Chondrocyte (in vitro differentiated cells): ENCODE measurements at places on chromosomes 13 and 19. TPM values are rescaled to one million over a fixed set of nuclear protein-coding genes. Genes with fewer than 3 reads are reported as not detected.

DNA sequence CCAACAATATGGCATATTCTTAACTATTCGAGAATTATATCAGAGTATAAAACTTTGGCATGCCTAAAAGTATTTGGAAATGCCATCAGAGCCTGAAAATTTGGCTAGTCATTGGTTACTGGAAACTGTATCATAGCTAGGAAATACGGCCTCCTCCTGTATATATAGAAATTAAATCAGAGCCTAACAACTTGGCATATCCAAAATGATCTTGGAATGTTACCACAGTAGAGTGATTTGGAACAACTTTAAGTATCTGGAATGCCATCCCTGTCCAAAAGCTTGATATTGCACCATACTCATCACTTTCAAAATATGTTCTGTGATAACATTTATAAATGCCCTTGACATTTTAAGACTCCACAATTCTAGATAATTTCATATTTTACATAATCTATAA is 335.8 kb downstream of the SLITRK1 start:
- no peak for DNase-seq

GRCh38 chr13:49569993-49570689 is 15.2 kb downstream of the RCBTB1 start:
- DNase-seq: no peak

DNA sequence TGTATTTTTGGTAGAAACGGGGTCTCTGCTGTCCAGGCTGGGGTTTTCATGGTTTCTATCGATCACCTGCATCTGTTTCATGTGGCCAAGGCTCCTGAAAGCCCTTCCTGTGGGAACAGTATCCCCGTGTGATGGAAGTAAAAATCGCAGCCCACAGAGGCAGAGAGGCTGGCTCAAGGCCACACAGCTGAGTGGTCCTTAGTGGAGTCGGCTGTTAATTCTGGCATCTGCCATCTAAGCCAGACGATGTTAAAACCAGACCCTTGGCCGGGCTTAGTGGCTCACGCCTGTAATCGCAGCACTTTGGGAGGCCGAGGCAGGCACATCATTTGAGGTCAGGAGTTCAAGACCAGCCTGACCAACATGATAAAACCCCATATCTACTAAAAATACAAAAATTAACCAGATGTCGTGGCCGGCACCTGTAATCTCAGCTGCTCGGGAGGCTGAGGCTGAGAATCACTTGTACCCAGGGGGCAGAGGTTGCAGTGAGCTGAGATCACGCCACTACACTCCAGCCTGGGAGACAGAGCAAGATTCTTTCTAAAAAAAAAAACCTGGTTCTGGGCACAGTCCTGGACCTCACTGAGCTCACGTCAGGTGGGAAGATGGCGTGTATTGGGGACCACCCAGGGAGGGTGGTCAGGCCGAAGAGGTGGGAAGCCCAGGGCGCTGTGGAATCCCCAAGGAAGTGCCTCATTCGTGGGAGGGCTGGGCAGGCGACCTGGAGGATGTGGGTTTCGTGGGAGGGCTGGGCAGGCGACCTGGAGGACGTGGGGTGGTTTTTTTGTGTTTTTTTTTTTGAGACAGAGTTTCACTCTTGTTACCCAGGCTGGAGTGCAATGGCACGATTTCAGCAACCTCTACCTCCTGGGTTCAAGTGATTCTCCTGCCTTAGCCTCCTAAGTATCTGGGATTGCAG is 18.5 kb upstream of the MISP start:
- no peak for DNase-seq

Gene A1BG
- total RNA-seq: 49.7 to 53.8 TPM (median 50.2 TPM) in 3 replicates

DNA sequence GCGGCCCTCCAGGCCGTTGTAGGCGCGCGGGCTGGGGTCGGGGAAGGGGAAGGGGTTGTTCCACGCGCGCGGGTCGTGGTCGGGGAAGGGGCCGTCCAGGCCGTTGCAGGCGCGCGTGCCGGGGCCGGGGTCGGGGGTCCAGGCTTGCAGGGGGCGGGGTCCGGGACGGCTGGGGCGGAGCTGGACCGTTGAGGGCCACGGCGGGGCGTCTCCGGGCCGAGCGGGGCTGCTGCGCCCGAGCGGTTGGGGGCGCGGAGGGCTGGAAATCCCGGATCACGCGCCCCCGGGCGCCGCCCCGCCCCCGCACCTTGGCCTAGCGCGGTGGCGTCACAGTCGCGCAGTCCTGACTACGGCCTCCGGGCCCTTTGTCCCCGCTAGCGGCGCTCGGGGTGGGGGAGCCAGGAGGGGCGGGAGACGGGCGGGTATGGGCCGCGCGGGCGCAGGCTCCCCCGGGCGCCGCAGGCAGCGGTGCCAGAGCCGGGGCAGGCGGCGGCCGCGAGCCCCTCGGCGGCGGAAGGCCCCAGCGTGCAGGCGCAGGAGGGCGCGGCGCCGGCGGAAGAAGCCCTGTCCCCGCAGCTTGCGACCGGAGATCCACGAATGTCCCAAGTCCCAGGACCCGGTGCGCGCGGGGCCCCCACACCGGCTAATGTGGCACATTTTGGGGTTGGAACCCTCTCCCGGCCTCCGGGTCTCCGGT is 665 bp downstream of the GPX4 start:
- no peak for DNase-seq

- no peak for DNase-seq
These were observed 1.4 kb downstream of the RNF126 start for GRCh38 chr19:661427-662196.

- DNase-seq: no peak
These were observed 463.5 kb downstream of the GPC6 start for GRCh38 chr13:93690139-93690538.

Gene ZNF563
- 1.2 to 2.5 TPM (median 2.5 TPM) in 3 replicates for total RNA-seq

Gene MISP3
- 1.00 to 3.7 TPM (median 2.0 TPM) in 3 replicates for total RNA-seq

DNA sequence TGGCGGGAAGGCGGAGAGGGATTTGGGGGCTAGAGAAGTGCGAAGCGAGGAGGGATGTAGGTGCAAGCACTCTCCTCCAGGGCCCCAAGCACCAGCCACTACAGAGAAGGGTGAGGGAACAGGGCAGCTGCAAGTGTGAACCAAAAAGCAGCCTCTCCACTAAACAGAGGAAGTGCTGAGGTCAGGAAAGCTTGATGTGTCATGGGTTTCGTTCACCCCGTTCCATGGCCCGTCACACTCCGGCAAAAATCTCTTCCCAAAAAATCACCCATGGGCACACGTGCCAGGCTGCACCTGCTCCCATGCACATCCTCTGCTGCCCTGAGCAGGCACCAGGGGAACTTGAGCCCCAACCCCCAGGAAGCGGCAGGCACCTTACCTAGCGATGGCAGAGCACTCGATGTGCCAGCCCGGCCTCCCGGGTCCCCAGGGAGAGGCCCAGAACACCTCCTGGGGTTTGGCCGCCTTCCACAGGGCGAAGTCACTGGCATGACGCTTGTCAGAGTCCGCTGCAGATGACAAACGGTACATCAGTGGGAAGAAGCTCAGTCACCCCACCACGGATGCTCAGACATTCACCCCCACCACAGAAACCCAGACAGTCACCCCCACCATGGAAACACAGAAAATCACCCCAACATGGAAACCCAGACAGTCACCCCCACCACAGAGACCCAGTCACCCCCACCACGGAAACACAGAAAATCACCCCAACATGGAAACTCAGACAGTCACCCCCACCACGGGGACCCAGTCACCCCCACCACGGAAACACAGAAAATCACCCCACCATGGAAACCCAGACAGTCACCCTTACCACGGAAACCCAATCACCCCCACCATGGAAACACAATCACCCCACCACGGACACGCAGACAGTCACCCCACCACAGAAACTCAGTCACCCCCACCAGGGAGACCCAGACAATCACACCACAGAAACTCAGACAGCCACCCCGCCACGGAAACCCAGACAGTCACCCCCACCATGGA is 29.0 kb downstream of the CARS2 start:
- no peak for DNase-seq

- DNase-seq: no peak
These were observed 131.1 kb downstream of the FOXO1 start for GRCh38 chr13:40535345-40535836.

- DNase-seq: no peak
These were observed 244.2 kb downstream of the NHLRC3 start for GRCh38 chr13:39282400-39282972.

DNA sequence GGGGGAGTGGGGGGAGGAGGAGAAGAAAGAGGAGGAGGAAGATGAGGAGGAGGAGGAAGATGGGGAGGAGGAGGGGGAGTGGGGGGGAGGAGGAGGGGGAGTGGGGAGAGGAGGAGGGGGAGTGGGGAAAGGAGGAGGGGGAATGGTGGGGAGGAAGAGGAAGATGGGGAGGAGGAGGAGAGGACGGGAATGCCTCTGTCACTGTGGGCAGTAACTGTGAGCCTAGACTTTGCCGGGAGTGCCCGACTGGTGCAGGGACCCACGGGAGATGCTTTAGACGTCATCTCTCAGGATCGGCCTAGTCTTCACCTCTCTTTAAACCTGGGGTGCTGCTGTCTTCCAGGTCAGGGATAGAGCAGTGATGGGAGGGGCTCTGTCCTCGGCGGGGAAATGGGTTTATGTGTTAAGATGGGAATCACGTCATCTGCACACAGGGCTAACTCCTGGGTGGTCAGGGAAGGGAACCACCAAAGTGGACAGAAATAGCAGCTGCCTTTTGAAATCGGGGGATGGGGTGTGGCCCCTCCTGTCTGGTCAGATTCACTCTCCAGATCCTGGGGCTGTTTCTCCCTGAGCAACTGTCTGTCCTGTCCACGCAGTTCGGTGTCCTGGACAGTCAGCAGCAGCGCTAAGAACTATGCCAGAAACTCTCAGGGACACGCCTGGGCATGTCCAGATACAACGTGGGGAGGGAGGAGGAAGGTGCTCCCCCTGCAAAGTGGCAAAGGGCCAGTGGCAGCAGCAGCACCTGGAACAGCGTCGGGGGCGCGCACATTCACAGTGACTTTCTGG is 26.9 kb downstream of the GAS6 start:
- no peak for DNase-seq

- no peak for DNase-seq
These were observed 2.9 kb upstream of the MTUS2 start for GRCh38 chr13:28817204-28817603.

DNA sequence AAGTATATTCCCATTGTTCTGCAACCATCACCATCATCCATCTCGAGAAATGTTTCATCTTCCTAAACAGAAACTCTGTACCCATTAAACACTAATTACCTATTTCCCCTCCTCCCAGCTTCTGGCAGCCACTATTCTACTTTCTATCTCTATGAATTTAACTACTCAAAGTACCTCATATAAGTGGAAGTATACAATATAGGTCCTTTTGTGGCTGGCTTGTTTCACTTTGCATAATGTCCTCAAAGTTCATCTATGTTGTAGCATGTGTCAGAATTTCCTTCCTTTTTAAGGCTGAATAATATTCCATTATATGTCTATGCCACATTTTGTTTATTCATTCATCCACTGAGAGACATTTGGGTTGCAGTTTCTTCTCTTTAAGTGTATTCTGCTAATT is 159.4 kb downstream of the KCNRG start:
- no peak for DNase-seq

- peak; percentile 54 for DNase-seq
These were observed 18.0 kb downstream of the ZC3H4 start for GRCh38 chr19:47095476-47096099.

GRCh38 chr19:13526552-13526951 is 20.3 kb upstream of the CACNA1A start:
- DNase-seq: no peak

Gene ZNF527
- 5.4 to 7.4 TPM (median 5.8 TPM) in 3 replicates for total RNA-seq

- DNase-seq: no peak
These were observed 65.4 kb upstream of the RFC3 start for GRCh38 chr13:33752597-33752996.

Gene THSD8
- 3.6 to 5.4 TPM (median 4.5 TPM) in 3 replicates for total RNA-seq

Gene FBXO27
- total RNA-seq: 4.6 to 7.4 TPM (median 6.7 TPM) in 3 replicates

Gene OR7D2
- 0.33 to 0.70 TPM (median 0.60 TPM) in 3 replicates for total RNA-seq

- no peak for DNase-seq
These were observed 350.8 kb downstream of the MYO16 start for GRCh38 chr13:108980237-108980636.

- no peak for DNase-seq
These were observed 396.9 kb upstream of the SLITRK1 start for GRCh38 chr13:84279166-84279565.

DNA sequence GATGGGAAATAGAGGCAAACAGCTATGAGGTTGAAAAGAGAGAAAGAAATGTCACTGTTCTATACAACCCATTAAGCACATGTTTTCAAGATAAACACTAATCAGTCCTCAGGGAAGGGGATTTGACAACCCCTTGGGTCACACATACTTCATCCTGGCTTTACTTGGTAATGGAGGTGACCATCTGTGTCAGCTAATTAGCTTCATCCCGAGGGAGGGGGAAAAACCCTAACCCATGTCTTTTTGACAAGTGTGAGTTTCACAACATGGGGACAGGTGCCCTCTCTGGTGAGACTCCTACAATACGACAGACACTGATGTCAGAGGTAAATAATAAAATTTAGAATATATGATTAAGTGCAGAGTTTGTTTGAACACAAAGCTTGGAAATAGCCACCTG is 43.1 kb downstream of the ZNF611 start:
- no peak for DNase-seq

GRCh38 chr19:45800070-45800553 is 7.5 kb upstream of the DMWD start:
- no peak for DNase-seq

- no peak for DNase-seq
These were observed 25.6 kb downstream of the CARM1 start for GRCh38 chr19:10896851-10897526.

DNA sequence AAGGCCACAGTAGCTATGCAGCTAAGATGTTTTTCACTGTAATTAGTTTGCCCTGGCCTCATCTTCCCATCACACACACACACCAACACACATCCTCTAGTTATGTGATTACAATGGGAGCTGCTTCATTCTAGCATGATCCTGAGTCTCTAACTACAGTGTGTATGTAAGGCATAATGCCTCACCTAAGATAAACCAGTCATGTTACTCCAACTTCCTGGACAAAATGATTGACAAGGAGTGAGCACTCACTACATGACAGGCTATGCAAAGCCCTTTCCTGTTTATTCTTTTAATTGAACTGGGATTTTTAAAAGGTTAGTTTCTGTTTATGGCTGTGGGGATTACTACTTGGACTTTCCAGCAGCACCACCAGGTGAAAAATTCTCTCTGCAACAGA is 400.8 kb upstream of the ATXN8OS start:
- DNase-seq: no peak

- no peak for DNase-seq
These were observed 1.2 kb downstream of the CBARP start for GRCh38 chr19:1236576-1236975.

Gene EBI3
- 1.2 to 2.6 TPM (median 1.2 TPM) in 3 replicates for total RNA-seq

GRCh38 chr19:926589-927350 is 935 bp downstream of the ARID3A start:
- DNase-seq: no peak

DNA sequence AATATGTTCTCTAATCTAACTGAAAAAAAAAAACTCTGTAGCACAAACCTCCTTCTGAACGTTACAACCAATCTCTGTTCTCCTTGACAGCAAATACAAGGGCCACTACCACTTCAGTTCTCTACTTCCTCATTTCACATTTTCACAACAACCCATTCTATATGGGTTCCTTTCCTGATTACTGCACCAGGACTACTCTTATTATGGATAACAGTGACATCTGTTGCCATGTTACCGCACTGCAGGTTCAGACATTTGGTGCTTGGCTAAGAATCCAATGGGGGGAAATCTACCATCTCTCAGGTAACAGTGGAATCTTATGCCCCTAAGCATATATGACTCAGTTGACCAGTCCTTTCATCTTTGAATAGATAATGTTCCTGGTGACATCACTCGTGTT is 11.6 kb upstream of the FPR3 start:
- no peak for DNase-seq

GRCh38 chr19:7509625-7510024 is 6.3 kb upstream of the ZNF358 start:
- DNase-seq: no peak

Gene POU4F1
- total RNA-seq: not detected in 3 replicates

GRCh38 chr13:77831866-77832265 is 86.8 kb downstream of the EDNRB start:
- no peak for DNase-seq

GRCh38 chr13:103406967-103407366 is 340.8 kb upstream of the SLC10A2 start:
- DNase-seq: no peak
